Metanephros (tissue), 2 donors: ENCODE measurements at places on chromosomes 1 and 21. TPM values are rescaled to one million over a fixed set of nuclear protein-coding genes. Genes with fewer than 3 reads are reported as not detected.

Gene ZNF670
- 5.1 TPM for total RNA-seq

Gene NMNAT1
- 15.5 TPM for total RNA-seq

Gene FABP3
- total RNA-seq, result 49.9 TPM

Gene SELE
- 10.3 TPM for total RNA-seq

Gene C4BPA
- 0.76 TPM for total RNA-seq

Gene LCE1E
- not detected for total RNA-seq

Gene GATAD2B
- total RNA-seq, result 15.9 TPM

Gene MSTO1
- total RNA-seq, result 37.9 TPM

Gene FCRL4
- not detected for total RNA-seq

Gene ITLN2
- total RNA-seq, result not detected

Gene PTBP2
- 66.7 TPM for total RNA-seq

Gene SELL
- total RNA-seq, result 11.6 TPM

Gene CD1B
- total RNA-seq, result not detected

Gene CFHR3
- 0.23 TPM for total RNA-seq

Gene SH3BGR
- total RNA-seq, result 9.8 TPM

Gene GJB3
- 0.35 TPM for total RNA-seq

Gene ZCCHC17
- 17.2 TPM for total RNA-seq

Gene NOTCH2
- 242 TPM for total RNA-seq

Gene MARCKSL1
- 120 TPM for total RNA-seq
